HS-27A (cell line): ENCODE measurements at places on chromosomes 16 and 17.

DNA sequence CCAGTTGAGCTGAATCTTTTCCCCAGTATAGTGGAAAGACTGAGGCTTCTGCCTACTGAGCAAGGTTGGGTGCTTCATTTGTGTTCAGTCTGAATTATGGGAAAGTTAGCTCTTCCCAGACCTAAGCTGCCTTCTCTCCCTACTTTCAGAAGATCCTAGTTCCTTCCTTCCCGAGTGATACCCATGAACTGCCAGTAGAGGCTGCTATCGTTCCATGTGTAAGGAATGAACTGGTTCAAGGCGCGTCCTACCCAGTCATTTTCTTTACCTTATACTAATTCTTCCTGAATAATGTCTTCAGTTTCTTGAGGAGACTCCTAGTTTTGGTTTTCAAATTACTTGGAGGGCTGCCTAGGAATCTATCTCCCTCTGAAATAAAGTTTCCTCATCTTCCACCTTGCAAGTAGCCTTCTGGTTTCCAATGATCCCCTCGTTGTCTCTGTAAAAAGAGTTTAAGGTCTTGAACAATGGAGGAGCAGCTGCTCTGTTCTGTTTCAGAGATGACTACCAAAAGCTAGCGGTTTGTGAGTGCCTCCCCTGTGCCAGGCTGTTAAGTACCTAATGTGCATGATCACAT lies 934 bp upstream of the AOC2 start:
- DNase-seq = no peak

- DNase-seq = no peak
Measured at GRCh38 chr16:70160821-70161220, 12.8 kb upstream of the CLEC18C start.

DNA sequence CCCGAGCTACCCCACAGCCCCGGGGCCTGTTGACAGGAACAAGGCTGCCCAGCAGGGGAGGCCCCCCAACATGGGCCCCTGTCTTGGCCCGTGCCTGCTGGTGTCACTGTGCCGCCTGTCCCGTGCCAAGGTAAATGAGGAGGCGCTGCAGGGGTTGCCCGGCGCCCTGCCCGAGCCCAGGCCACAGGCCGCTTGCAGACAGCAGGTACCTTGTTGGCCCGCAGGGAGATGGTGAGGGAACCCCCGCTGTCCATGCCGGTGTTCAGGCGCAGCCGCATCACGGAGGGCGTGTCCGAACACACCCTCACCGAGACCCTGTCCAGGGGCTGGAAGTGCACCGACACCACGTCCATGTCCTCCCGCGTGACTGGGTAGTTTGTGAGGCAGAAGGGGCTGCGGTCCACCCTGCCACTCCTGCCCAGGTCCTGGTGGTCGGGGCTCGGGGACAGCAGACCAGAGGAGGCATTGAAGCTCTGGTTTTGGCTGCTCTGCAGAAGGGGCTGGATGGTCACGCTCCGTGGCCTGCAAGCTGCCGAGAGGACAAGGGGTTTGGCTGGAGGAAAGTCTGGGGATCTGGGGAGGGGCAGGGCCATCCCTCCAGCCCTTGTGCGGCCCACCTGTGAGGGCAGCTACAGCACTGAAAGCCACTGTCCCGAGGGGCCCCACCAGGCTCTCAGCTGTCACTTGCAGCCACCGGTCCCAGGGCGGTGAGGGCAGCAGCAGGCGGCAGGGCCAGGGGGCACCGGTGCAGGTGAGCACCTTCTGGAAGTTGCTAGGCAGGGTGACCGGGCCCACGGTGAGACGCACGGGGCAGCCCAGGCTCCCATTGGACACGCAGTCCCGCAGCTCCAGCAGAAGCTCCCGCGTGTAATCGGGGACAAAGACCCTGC lies 5.6 kb downstream of the PGAP6 start:
- DNase-seq = no peak

- DNase-seq = no peak
Measured at GRCh38 chr17:17971431-17972125, 622 bp downstream of the TOM1L2 start.

GRCh38 chr16:29126057-29126494 lies 141.2 kb downstream of the LAT start:
- no peak for DNase-seq

DNA sequence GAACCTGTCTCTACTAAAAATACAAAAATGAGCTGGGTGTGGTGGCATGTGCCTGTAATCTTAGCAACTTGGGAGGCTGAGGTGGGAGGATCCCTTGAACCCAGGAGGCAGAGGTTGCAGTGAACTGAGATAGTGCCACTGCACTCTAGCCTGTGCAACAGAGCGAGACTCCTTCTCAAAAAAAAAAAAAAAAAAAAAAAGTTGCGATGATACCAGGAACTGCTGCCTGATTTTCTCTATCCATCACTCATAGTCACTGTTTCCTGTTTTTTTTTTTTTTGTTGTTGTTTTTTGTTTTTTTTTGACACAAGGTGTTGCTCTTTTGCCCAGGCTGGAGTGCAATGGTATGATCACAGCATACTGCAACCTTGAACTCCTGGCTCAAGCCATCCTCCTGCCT lies 59.2 kb downstream of the ABCC1 start:
- no peak for DNase-seq

GRCh38 chr16:16025214-16025968 lies 76.0 kb downstream of the ABCC1 start:
- no peak for DNase-seq

DNA sequence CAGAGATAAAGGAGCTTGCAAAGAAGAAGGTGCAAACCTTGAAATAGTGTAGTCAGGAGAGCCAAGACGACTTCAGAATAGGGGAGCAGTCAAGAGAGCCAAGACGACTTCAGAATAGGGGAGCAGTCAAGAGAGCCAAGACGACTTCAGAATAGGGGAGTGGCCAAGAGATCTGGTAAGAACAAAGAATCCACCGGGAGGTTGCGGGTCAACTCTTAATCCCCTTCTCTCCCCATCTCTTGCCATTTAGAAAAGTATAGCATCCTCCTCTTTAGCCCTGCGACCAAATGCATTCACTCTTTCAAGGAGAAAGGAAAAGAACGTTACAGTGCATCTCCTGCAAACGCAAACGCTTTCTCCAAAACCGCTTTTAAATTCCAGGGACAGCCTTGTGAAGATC lies 713 bp downstream of the KNOP1 start:
- no peak for DNase-seq

DNA sequence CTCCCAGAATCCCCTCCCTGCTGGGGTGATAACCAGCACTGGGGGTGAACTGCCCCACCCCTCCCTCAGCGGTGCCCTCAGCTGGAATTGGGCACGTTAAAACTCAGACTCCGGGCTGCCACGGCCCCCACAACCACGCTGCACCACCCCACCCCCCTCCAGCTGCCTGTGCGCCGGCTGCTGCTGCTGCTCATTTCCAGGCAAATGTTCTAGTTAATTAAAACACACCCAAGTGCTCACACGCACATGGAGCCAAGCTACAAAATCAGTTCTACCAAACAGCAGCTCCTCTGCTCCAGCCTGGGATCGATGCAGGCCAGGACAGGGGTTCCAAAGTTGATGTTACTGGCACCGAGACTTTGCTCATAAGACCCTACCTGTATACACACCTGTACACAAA lies 180.5 kb downstream of the ZNF423 start:
- DNase-seq = no peak
